ENCODE measurements at places on chromosomes 5 and 9. TPM values are rescaled to one million over a fixed set of nuclear protein-coding genes. Genes with fewer than 3 reads are reported as not detected.

Gene NUDT12
- total RNA-seq, result 10.2 TPM

- H3K36me3 ChIP-seq, result no peaks in the 10 kb centered on the region
- DNase-seq, result no peak
- no peaks in the 10 kb centered on the region for H3K4me1 ChIP-seq
Measured at GRCh38 chr5:176397736-176398420, 9.3 kb downstream of the HIGD2A start.

DNA sequence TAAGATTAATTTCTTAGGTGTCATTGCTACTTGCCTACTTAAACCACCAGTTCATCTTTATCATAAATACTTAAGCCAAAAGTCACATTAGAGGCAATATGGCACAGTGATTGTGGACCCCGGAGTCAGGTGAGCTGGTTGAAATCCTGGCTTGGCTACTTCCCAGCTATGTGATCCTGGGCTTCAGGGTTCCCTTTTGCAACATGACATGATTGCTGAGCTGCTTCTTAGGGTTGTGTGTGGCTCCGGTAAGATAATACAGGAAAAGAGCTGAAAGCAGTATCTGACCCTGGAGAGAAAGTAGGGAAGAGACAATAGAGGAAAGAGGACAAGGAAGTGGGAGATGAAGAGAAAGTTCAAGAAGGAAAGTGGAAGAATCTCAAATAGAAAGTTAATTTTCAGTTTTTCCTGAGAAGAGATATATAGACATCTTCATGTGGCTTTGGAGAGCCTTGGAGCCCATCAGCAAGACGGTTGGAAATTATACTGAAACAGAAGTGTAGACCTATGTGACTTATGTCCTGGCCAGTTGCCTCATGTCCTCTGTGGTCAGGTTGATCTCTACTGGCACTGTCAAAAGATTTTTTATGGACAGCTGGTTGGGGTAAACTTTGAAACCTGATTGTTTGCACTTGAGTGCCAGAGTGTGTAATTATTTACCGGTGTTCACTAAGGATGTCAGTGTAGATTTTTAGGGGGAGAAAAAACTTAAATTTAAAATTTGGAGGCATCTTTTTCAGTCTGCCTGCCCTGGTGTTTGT lies 93.2 kb downstream of the GHR start:
- no peaks in the 10 kb centered on the region for H3K4me1 ChIP-seq
- no peak overlapping the region for H3K27ac ChIP-seq
- H3K27me3 ChIP-seq, result peaks cover 5% of the 10 kb centered on the region
- no peak overlapping the region for H3K4me3 ChIP-seq
- no peaks in the 10 kb centered on the region for H3K36me3 ChIP-seq

Gene PDE6A
- 0.39 TPM for total RNA-seq

Gene TENT4A
- 51.7 TPM for total RNA-seq

DNA sequence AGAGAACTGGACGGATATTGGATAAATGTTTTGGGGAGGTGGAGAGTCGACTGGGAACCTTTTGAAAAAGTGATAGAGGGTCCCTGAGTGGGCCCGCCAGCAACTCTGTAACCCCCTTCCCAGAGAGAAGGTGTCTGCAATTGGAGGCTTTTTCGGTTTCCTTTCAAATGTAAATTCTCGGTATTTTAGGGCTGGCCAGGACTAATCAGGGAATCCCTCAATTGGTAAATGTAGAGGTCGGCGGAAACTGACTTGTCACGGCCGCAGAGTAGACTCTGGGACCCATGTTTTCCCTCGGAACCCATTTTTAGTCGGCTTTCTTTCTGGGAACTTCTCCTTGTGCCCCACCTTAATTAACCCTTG lies 524 bp downstream of the CCNB1 start:
- H3K4me1 ChIP-seq, result peaks cover 21% of the 10 kb centered on the region
- peaks cover 45% of the 10 kb centered on the region for H3K36me3 ChIP-seq
- no peaks in the 10 kb centered on the region for H3K27me3 ChIP-seq
- peak overlapping the region; percentile 94 for H3K4me3 ChIP-seq
- peak overlapping the region; percentile 95 for H3K27ac ChIP-seq

DNA sequence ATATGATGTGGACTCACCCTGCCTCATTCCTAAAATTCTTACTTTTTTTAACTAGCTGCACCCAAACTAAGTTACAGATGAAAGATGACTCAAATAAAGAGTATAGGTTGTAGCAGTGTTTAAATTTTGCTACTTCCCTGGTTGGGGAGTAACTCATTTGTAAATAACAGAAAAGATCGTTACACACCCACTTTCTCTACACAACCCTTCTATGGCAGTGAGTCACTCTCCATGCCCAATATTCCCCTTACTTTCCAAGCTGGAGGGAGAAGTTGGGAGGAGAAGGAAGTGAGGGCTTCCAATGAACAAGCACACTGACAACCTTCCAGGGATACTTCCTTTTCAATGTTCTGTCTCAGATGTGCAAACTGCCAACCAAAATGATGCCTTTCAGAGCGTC lies 1.9 kb downstream of the RASEF start:
- no peak for DNase-seq
- H3K4me3 ChIP-seq, result no peak overlapping the region
- H3K27me3 ChIP-seq, result peaks cover 72% of the 10 kb centered on the region
- peaks cover 10% of the 10 kb centered on the region for H3K4me1 ChIP-seq
- H3K27ac ChIP-seq, result no peak overlapping the region

Gene ECM2
- 0.22 TPM for total RNA-seq

- peak; percentile 97 for DNase-seq
- peaks cover 17% of the 10 kb centered on the region for H3K4me1 ChIP-seq
- H3K27ac ChIP-seq, result peak overlapping the region; percentile 83
- H3K4me3 ChIP-seq, result no peak overlapping the region
Measured at GRCh38 chr5:178642351-178642909, 15.6 kb upstream of the CLK4 start.

- DNase-seq, result no peak
- no peak overlapping the region for H3K4me3 ChIP-seq
- H3K4me1 ChIP-seq, result no peaks in the 10 kb centered on the region
- no peaks in the 10 kb centered on the region for H3K36me3 ChIP-seq
- H3K27ac ChIP-seq, result no peak overlapping the region
Measured at GRCh38 chr5:4735261-4735660, 404.9 kb upstream of the ADAMTS16 start.

Gene MYMK
- total RNA-seq, result not detected

- no peak overlapping the region for H3K27ac ChIP-seq
- no peaks in the 10 kb centered on the region for H3K36me3 ChIP-seq
- H3K4me3 ChIP-seq, result no peak overlapping the region
- H3K4me1 ChIP-seq, result no peaks in the 10 kb centered on the region
- no peaks in the 10 kb centered on the region for H3K27me3 ChIP-seq
Measured at GRCh38 chr5:59471463-59471862, 422.1 kb downstream of the PDE4D start.

DNA sequence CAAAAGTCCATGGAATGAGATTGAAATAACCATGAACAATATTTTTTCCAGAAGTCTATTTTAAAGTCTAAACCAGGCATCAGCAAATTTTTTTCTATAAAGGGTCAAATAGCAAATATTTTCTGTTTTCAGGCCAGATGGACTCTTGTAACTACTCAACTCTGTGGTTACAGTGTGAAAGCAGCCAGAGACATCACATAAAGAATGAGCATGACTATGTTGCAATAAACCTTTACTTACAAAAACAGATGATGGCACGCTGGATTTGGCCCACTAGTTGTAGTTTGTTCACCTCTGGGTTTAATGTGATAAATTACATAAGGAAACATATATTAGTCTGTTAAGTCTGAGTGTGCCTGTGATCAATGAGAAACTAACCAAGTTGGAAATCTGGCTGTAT lies 319.2 kb downstream of the TRPM3 start:
- no peaks in the 10 kb centered on the region for H3K36me3 ChIP-seq
- no peaks in the 10 kb centered on the region for H3K4me1 ChIP-seq
- no peak for DNase-seq
- no peak overlapping the region for H3K27ac ChIP-seq
- no peaks in the 10 kb centered on the region for H3K27me3 ChIP-seq

- H3K27ac ChIP-seq, result no peak overlapping the region
- H3K36me3 ChIP-seq, result no peaks in the 10 kb centered on the region
- no peaks in the 10 kb centered on the region for H3K4me1 ChIP-seq
- H3K4me3 ChIP-seq, result no peak overlapping the region
Measured at GRCh38 chr5:1244976-1245375, 19.8 kb downstream of the SLC6A18 start.

- peaks cover 10% of the 10 kb centered on the region for H3K36me3 ChIP-seq
- no peak overlapping the region for H3K27ac ChIP-seq
Measured at GRCh38 chr9:92055624-92056023, 59.6 kb downstream of the SPTLC1 start.

DNA sequence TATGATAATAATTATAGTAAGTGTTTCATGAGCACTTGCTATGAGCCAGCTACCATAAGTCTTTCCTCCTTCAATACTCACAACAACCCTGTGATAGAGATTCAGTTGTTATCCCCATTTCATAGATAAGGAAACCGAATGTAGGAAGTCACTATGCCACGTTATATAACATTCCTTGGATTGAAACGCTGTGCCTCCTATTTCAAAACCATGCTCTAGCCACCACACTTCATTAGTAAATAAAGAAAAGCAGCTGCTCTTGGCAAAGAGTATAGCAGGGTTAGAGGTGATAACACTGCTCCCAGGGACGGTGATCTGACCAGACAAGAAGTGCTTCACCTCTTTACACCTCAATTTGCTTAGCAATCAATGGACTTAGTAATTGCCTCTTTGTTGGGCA lies 5.5 kb downstream of the ADAMTS12 start:
- H3K27me3 ChIP-seq, result peaks cover 23% of the 10 kb centered on the region
- no peak overlapping the region for H3K4me3 ChIP-seq
- DNase-seq, result no peak
- H3K4me1 ChIP-seq, result no peaks in the 10 kb centered on the region
- H3K36me3 ChIP-seq, result no peaks in the 10 kb centered on the region

DNA sequence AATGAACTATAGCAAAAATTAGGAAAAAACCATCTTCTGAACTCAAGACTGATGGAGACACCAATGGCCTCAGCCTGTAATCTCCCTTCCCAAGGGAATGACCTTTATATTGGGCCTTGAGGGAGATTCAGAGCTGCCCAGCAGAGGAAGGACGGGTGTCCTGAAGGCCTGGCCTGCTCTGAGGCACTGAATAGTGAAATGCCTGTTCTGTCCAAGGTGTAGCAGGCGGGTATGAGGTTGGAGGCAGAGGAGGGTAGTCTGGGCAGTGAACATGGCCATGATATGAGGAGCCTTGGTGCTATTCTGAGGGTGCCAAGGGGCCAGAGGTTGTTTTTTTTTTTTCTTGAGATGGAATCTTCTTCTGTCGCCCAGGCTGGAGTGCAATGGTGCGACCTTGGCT lies 25.0 kb downstream of the PSD2 start:
- H3K4me3 ChIP-seq, result no peak overlapping the region
- H3K4me1 ChIP-seq, result no peaks in the 10 kb centered on the region
- H3K36me3 ChIP-seq, result no peaks in the 10 kb centered on the region
- no peaks in the 10 kb centered on the region for H3K27me3 ChIP-seq

Gene CRB2
- total RNA-seq, result 0.47 TPM

DNA sequence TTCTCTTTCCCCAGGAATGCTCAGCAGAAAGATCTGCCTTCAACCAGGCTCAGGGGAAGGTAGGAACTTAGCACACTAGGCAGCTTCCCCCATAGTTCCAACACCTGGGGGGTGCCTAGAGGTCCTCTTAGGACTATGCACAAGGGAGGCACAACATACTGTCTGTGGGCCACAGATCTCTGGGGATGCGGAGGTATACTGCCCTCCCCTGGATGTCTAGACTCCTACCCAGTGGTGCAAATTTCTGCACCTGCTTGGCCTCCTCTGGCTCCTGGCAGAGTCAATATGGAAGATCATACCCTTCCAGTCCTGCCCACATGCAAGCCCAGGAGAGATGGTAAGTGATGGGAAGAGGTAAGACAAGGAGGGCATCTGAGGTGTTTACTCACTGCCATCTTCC lies 247.5 kb upstream of the DAPK1 start:
- no peak overlapping the region for H3K27ac ChIP-seq
- no peaks in the 10 kb centered on the region for H3K27me3 ChIP-seq
- no peak for DNase-seq
- H3K36me3 ChIP-seq, result no peaks in the 10 kb centered on the region
- no peak overlapping the region for H3K4me3 ChIP-seq

Gene SLC34A3
- not detected for total RNA-seq

Gene STKLD1
- total RNA-seq, result 0.52 TPM

DNA sequence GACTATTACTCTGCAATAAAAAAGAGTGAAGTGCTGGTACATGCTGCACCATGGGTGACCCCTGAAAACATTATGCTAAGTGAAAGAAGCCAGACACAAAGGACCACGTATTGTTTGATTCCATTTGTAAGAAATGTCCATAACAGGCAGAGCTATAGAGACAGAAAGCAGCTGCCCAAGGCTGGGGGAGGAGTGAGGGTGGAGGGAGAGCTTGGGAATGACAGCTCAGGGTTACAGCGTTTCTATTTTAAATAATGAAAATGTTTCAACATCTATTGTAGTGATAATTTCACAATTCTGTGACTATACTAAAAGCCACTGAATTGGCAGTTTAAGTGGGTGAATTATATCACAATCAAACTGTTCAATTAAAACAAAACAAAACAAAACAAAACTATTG lies 81.7 kb downstream of the MYO10 start:
- DNase-seq, result no peak
- H3K4me3 ChIP-seq, result no peak overlapping the region
- H3K36me3 ChIP-seq, result peaks cover 7% of the 10 kb centered on the region
- no peak overlapping the region for H3K27ac ChIP-seq
- no peaks in the 10 kb centered on the region for H3K27me3 ChIP-seq

Gene PLPP7
- not detected for total RNA-seq

Gene ATP10B
- total RNA-seq, result not detected

Gene PLCXD3
- 1.3 TPM for total RNA-seq

DNA sequence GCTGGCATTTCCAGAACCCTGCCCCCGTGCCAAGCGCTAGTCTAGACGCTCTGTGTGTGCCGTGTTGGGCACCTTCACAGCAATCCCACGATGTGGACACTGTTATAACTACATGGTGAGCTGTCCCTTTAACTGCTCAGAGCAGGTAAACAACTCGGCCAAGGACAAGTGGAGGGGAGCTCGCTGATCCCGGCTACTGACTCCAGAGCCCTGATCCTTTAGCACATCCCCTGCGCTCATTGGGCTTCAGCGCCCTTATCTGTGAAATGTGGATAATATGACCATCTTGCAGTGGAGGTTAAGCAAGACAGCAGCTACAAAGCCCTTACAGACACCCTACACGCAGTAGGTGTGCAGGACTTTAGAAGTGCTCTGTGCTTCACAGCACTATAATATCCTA lies 16.5 kb downstream of the ORM2 start:
- no peak overlapping the region for H3K27ac ChIP-seq
- DNase-seq, result no peak
- no peak overlapping the region for H3K4me3 ChIP-seq
- H3K4me1 ChIP-seq, result peaks cover 15% of the 10 kb centered on the region

DNA sequence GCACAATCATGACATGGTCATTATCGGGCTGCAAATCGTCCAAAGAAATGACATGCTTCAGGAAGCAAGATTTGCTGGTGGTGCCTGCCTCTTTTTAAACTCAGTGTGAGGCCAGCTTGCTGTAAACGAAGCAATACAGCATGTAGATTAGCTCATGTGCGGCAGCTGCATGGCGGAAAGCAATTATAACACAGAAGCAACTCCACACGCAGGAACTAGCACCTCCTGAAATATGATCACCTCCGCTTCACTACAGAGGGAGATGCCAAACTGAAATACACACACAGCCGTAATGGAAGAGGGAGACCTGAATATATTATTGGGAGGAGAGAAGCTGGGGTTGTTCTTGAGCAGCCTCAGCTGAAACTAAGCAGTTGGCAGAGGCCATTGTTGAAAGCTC lies 312.5 kb downstream of the PSAT1 start:
- DNase-seq, result no peak
- no peak overlapping the region for H3K4me3 ChIP-seq
- no peaks in the 10 kb centered on the region for H3K4me1 ChIP-seq
- H3K27me3 ChIP-seq, result peaks cover 51% of the 10 kb centered on the region
- H3K27ac ChIP-seq, result no peak overlapping the region

Gene EGFL7
- 98.5 TPM for total RNA-seq

Measured in A673 (cell line).